NCI-H526 (cell line): ENCODE measurements at places on chromosomes 6 and 20.

- peak; percentile 25 for DNase-seq
These were observed 51.4 kb downstream of the SULF2 start for GRCh38 chr20:47733892-47734291.

- peak; percentile 82 for DNase-seq
These were observed 8.5 kb downstream of the ENPP4 start for GRCh38 chr6:46138281-46138680.

GRCh38 chr6:65787787-65788186 lies 80.8 kb upstream of the EYS start:
- no peak for DNase-seq

DNA sequence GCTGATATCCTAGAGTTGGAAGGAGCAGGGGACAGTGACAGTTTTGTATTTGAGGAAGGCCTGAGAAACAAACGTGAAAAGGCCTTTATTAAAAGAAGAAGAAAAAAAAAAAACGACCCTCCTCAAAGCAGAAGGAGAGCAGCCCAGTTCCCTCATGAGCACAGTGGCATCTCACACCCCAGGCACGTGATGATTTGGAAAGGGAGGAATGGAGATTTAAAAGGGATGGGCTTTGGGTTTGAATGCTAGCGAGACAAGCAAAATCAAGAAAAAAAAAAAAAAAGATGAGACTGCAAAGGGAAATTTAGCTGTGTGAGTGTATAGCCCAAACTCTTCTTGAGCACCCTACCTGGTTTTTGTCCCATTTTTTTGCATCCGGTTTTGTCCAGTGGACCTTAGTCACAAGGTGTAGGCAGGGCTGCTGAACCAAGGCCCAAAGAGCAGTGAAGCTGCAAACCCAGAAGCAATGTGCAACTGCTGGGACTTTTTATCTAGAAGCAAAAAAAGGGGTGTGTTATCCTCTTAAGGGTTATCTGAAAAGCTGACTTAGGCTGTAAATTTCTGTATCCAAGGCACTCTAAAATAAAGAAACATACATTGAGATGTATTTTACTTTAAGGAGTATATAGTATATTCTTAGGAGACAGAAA lies 54.5 kb upstream of the RREB1 start:
- DNase-seq = no peak

GRCh38 chr6:8110725-8111124 lies 8.4 kb upstream of the EEF1E1 start:
- no peak for DNase-seq

DNA sequence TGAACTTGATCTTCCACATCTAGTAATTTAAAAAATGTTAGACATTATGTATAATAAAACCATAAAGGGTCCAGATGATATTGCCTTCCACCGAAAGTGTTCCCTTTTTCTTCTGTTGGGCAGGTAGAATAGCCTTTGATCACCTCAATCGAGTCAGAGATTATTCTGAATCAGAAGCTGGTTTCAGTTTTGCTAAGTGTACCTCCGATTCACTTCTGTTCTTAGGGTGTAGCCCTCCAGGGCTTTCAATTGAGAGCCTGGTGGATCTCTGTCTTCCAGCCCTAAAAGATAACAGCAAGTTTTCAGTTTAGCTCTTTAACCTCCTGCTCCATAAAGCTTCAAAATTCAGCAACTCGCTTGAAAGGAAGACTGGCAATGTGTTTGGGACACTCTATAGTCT lies 21.1 kb upstream of the AIG1 start:
- DNase-seq = no peak

- no peak for DNase-seq
These were observed 216.0 kb downstream of the HIVEP2 start for GRCh38 chr6:142728910-142729481.

DNA sequence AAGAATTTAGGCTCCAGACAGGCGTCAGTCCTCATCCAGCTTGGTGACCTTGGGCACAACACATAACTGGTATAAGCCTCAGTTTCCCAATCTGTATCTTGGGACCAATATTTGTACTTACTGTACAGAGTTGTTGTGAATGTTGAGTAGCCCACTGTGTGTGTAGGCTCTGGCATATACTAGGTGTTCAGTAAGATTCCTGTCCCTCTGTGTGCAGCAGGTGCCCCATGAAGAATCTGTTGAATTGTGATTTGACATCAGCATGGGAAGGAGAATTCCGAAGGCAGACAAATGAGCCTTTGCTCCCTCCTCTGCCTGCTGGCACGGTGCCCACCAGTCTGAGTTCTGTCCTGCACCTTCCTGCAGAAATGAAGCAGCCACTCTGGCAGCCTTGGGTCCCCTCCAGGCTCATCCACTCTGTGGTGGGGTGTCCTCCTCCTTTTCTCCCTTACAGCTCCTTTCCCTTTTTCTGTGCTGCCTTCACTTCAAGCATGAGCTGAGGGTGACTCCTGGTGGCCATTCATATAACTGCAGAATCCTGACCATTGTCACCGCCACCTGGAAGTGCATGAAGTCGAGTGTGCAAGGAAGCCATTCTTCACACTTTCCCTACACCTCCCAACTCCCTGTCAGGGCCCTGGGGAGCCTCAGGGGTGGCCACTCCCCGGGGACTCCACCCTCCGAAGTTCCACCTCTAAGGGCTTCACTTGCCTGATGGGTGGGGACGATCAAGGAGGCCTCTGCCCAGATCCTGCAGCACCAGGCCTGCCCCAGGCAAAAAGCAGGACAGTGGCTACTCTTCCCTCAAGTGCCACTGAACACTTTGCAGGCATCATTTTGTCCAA lies 48.2 kb downstream of the MRPL14 start:
- no peak for DNase-seq

GRCh38 chr6:157838718-157839430 lies 15.8 kb downstream of the SNX9 start:
- DNase-seq = no peak

GRCh38 chr6:127096167-127096566 lies 22.3 kb upstream of the RSPO3 start:
- DNase-seq = no peak

GRCh38 chr6:153214436-153214835 lies 83.4 kb upstream of the RGS17 start:
- no peak for DNase-seq

GRCh38 chr20:48532028-48532427 lies 295.8 kb downstream of the PREX1 start:
- DNase-seq = no peak

- DNase-seq = no peak
These were observed 42.6 kb upstream of the CNR1 start for GRCh38 chr6:88208726-88209125.

DNA sequence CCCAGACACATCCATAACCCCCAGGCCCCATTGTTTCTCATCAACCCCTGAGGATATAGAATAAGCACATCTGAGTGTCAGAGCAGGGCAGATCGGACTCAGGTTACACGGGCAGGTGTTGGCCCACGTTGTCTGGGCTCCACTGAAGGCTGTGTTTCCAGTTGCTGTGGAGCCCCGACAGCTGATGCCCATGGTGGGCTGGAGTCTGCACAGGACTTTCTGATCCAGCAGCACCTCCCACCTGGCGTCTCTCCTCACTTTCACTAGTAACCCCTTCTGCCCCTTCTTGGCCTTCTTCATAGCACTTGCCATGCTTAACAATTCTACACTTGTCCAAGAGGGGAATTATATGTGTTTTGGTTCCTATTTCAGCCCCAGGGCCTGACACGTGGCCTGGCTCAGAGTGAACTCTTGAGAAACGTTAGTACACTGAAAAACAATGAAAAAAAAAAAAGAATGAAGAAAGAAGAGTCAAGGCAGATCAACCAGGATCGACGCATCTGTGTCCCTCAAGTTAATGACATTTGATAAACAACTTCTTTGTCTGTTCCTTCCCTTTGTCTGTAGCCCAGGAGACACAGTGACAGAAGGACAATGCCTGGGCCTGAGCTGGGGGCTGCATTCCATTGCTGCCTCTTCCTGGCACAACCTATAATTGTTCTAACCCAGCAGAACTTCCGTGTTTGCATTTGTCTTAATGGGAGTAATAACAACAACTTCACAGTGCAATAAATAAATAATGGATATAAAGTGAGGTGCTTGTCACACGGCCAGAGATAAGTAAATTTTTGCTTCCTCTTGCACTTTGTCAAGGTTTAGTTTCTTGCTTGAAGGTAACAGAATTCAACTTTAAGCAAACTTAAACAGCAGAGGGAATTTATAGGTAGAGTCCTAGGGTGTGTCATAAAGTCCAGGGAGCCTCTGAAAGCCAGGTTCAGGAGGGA lies 224.2 kb upstream of the SSTR4 start:
- DNase-seq = no peak
